ENCODE measurements at places on chromosomes 7 and 10.
A peak's percentile ranks its signal among the peaks of the same experiment; 100 is the strongest.

- no peak for DNase-seq
Measured at GRCh38 chr7:157751951-157752673, 415.3 kb downstream of the DNAJB6 start.

DNA sequence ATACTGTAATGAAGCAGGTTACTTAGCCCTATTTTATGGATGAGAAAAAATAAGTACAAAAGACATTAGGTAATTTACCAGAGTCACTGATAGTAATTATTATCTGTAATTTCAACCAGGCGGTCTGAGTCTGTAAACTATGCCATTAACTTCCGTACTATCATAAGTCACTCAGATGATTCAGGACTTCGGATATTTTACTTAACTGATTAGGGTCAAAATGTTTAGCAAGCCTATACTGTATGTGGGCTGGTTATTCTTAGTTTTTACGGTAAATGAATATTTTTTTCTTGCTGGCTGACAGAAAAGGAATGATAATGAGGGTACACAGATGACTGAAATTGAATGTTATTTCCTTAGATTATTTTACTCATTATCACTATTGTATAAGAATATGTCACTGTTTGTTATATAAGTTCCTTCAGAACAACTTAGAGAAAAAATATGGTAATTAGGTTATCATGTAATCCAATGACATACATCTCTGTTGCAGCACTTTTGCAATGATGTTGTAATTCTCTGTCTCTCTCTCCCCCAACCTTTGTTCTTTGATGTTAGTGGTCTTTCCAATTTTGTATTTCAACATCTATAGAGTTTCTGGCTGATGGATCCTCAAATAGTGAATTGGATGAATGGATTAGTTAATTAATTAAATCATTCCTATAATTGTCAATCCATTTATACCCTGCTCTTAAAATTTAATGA, 165.6 kb downstream of the ZEB1 start:
- no peak for DNase-seq

GRCh38 chr7:127251036-127251464, 1.7 kb downstream of the GRM8 start:
- peak; percentile 44 for DNase-seq

GRCh38 chr10:28684986-28685580, 7.8 kb downstream of the BAMBI start:
- DNase-seq, result no peak

- no peak for DNase-seq
Measured at GRCh38 chr7:70694434-70694970, 437.4 kb upstream of the GALNT17 start.

- peak; percentile 35 for DNase-seq
Measured at GRCh38 chr7:33459340-33459751, 330.0 kb downstream of the BBS9 start.

- no peak for DNase-seq
Measured at GRCh38 chr10:62842983-62843382, 26.8 kb upstream of the EGR2 start.

DNA sequence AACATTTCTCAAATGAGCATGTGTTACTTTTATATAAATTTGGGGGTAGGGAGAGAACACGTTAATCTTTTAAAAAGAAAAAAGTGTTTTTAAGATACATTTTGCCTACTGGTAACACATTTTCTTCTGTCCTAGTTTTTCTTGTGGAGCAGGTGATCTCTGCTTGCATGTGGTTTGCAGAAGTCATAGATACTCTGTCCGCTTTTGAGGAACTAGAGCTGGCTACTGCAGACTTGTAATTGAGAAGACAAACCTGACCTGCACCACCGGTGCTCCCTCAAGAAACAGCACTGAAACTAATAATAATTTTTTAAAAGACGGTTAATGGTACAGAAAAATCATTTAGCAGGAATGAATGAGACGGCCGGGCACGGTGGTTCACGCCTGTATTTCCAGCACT, 243.1 kb downstream of the KIAA1217 start:
- no peak for DNase-seq

DNA sequence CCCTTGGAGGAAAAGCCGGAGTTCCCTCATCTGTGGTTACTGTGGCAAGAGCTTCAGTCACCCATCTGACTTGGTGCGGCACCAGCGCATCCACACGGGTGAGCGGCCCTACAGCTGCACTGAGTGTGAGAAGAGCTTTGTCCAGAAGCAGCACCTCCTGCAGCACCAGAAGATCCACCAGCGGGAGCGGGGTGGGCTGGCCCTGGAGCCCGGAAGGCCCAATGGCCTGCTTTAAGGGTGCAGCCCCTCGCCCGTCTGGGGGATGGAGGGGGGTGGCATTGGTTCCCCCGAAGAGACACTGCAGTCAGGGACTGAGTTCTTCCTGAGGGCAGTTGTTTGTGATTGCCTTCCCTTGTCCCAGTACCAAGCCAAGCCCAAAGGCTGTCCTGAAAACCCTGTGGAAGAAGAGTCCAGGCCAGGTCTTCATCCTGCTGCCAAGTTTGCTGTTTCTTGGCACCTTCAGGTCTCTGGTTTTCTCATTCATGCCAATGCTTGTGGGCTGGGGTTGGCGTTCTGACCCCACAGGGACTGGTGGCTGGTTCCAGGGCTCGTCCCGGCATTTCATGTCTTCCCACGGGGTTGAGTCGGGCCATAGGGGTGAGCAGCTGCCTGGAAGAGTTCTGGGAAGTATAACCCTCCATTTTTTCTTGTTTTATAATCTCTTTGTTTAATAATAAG, 7.7 kb upstream of the ZNF783 start:
- DNase-seq, result no peak
